ENCODE measurements at places on chromosomes 11 and 22.

DNA sequence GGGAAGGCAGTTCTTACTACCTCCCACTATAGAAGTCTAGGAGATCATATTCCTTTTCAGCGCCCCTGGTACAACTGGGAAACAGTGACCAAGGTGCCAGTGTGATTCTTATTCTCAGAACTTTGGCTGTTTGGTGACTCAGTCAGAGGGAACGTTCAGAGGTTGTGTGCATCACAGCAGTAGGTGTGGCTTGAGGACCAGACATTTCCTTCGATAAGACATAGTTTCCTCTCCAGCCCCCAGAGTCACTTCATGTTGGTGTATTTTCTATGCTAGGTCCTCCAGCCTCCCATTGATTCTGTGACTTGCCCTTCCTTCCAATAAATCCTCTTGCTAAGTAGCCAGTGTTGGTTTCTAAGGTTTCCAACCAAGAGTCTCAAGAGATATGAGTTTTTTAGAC is 171.9 kb upstream of the MPPED2 start:
- DNase-seq: no peak

DNA sequence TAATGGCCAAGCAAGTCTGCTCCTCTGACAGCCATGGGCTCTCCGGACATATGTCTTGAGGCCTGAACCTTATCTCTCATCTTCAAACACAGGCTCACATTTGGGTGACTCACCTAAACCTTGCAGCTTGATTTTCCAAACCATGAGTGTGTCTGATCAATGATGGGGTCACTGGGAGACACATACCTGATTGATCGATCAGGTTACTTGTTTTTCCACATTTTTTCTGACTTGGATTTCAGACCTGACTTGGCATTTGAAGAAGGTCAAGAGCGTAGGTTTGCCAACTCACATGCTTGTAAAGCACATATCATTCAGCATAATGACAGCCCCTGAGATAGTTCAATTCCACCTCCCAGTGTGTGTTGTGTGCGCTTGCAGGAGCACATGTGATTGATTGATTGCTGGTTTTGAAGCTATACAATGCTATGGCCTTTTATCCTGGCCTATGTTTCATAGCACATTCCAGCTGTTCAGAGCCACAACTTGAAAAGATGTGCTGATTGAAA is 116.7 kb upstream of the KIRREL3 start:
- DNase-seq: no peak

DNA sequence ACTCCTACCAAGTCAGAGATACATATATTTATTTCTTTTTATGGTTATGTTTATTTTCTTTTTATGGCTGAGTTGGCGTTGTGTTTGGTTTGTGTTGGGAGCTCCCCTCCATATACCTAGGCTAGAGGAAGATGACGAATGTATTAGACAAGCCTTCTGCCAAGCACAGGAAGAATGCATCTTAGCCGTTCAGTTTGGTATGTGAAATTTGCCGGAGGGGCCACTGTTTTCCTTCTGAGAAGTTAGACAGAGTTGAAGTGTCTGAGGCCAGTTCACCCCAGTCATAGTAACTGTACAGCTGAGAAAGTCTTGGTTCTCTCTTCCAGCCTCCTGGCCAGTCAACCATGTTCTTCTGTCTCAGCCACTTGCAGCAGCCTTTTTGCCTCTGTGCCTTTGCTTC is 29.8 kb downstream of the TEAD1 start:
- DNase-seq: no peak

GRCh38 chr11:47355283-47356128 is 3.0 kb upstream of the MYBPC3 start:
- DNase-seq: peak; percentile 94

DNA sequence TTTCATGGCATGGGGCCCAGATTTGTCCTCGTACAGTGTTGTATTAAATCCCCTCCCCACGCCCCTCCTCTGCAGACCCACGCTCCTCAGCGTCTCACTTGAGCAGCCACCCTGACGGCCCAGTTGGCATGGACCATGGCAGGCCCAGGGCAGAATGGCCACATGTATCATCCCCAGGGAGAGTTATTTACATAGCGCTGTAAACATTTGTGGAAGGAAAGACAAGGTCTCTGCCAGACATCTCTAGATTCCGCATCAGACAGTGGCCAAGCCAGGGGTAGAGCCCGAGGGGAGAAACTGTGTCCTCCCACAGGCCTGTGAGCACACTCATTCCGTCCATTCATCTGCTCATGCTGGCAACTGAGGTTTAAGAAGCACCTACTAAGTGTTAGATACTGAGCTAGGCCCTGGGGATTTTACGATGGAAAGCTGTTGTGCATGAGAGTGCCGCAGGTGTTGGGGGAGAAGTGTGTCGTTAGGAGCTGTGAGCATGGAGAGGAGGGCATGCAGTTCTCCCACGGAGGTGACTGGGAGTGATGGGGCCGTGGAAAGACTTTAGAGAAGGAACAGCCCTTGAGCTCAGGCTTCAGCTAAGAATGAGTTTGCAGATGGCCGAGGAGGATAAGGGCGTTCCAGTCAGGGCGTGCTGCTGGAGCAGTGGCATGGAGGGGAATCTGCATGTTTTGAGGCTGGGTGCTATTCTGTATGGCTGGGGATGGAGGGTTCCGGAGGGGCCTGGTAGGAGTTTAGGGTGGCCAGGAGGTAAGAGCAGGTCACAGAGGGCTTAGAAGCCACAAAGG is 94.9 kb downstream of the GRIK4 start:
- peak; percentile 17 for DNase-seq

DNA sequence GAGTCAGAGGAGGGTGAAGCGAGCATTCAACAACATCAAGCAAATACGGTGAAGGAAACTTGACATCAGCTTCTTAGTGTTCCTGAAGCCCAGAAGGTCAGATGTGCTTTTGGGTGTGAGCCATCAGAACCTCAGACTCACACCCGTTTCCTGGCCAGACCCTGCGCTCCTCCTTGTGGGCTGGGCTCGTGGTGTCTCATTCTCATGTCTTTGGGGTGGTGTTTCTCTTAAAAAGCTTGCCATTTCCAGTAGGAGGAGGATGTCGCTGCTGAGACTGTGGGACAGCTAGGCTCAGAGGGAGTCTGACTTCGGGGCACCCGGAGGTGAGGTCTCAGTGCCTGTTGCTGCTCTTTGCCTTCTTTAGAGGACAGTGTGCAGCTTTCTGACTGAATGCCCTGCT is 24.2 kb downstream of the PPFIBP2 start:
- DNase-seq: no peak

- no peak for DNase-seq
Measured at GRCh38 chr11:124153821-124154220, 29.3 kb upstream of the OR10D3 start.

GRCh38 chr11:2708757-2709281 is 9.0 kb upstream of the KCNQ1OT1 start:
- peak; percentile 67 for DNase-seq

- DNase-seq: no peak
Measured at GRCh38 chr11:22787551-22788162, 41.9 kb downstream of the SVIP start.

DNA sequence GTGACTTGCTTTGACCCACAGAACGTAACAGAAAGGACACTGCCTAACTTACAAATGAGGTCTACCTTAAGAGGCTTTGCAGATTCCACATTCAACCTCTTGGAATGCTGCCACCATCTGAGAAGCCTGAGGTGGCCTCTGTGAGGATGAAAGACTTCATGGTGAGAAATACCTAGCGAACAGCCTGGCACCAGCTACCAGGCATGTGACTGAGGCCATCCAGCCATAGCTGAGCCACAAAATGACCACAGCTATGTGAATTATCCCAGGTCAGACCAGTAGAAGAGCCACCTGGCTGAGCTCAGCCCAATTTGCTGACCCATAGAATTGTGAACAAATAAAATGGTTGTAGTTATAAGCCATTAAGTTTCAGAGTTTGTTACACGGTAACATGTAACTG is 37.5 kb downstream of the PPARA start:
- no peak for DNase-seq

- DNase-seq: peak; percentile 91
Measured at GRCh38 chr11:57456960-57457642, 3.2 kb upstream of the RTN4RL2 start.

DNA sequence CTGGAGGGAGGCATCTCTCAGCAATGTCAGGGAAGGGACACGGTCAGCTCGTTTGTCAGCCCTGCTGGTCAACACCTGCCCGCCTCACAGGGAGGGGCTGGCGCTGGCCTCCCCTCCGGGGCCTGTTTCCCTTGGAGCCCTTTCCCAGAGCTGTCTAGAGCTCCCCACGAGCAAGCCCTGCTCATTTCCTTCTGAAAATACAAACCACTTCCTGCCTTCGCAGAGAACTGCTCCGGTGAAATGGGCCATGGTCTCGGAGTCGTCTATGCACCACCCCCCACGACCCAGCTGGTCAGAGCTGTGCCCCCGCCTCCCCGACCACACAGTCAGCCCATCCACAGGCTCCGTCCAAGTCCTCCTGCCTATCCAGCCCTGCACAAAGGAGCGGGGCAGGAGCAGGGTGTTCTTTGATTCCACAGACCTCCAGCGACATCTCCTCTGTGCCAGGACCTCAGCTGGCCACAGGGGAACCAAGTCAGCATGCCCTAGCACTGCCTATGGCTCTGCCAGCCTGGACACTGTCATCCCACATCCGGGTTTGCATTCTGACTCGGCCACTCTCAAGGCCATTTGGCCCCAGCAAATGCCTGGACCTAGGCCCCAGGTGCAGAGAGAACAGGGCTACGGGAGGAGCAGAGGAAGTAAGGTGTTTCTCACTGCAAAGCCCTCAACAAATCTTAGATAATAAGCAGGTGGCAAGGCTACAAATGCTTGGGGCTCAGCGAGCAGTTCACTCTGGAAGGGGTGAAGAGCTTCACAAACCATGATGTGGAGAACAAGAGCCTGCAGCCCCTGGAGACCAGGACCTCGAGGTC is 82.1 kb upstream of the WNT11 start:
- no peak for DNase-seq

DNA sequence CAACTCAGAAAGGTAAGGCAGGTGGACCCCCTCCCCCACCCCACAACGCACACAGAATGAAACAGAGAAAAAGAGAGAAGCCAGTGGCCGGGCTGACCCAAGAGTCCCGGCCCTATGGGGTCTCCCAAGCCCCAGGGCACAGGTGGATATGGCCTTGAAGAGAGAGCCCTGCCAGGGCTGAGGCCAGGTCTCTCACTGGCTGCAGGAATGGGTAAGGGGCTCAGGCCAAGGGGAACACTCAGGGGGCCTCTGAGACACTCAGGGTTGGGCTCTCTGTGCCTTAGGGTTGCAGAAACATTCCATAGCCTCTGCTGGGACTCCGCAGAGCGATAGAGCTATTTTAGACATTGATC is 98.0 kb downstream of the PDE2A start:
- DNase-seq: no peak

GRCh38 chr11:1747753-1748635 is 2.4 kb downstream of the IFITM10 start:
- no peak for DNase-seq

DNA sequence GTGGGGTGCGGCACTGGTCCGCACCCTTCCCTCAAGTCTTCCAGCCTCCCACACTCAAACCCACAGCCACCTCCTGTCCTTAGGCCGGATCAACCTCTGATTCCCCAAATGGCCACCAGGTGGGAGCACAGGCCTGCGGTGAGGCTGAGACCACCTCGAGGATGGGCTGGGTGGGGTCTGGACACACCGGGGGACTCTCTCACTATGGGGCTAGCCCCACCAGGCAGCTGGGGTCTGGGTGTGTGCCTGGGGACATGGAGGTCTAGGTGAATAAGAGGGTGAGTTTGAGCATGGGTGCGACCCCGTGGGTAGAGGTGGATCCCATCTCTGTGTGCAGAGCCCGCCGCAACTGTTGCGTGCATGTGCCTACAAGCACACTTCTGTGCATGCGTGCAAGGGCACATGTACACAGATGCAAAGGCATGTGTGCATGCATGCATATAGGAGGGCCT is 32.6 kb downstream of the MYO18B start:
- no peak for DNase-seq

DNA sequence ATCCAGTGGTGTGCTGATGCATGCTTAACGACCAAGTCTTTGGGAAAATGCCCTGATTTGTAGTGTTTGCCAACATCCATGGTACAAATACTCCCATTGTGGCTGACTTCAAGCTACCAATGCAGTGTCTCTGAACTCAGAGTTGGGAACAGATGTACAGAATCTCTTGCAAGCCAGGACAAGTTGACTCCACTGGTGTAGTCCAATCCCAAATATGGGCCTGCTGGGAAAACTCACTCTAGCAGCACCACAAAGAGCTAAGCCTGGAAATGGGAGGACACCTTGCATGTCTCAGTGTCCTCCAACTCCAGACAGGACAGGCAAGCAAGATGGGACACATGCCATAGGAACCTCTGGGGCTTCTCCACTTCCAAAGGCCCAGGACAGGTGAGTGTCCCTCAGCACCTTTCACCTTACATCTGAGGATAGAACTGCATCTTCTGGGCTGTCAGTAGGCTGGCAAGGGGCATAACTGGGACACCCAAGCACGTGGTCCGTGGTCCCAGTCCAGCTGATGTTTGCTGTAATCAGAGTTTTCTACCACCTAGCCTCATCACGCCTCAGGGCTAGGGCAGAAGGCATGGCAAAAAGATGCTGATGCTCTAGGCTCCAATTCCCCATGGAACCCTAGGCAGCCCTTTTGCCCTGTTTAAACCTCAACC is 6.5 kb downstream of the LMO1 start:
- DNase-seq: no peak

GRCh38 chr11:65814131-65814985 is 19.4 kb upstream of the SNX32 start:
- no peak for DNase-seq

- DNase-seq: no peak
Measured at GRCh38 chr11:104028476-104029263, 7.8 kb upstream of the DDI1 start.
